Activated CD4-positive, alpha-beta T cell treated with anti-CD3 and anti-CD28 coated beads for 24 hours (primary cell): ENCODE measurements at places on chromosomes 6 and 20.
A peak's percentile ranks its signal among the peaks of the same experiment; 100 is the strongest.

DNA sequence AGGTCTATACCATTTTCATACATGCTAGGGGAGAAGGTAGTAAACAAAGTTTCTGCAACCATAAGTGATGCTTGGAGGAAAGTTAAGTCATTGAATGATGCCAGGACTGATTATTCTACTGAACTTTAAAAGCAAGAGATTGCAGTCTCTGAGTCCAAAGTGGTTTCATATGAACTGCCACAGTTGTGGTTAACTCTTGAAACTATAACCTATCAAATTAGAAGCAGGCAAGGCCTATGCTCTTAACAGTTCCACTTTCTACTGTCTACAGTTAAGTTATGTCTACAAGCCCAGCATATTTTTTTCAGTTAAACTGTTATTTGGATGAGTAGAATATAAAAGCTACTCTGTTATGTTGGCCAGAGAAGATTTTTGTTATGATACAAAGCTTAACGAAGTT is 326.5 kb upstream of the RUNX2 start:
- no peak for DNase-seq

GRCh38 chr6:163146036-163146435 is 268.5 kb upstream of the QKI start:
- DNase-seq = no peak

- DNase-seq = no peak
Observed at GRCh38 chr6:128172081-128172480, 271.2 kb upstream of the THEMIS start.

GRCh38 chr20:45432294-45432693 is 16.4 kb downstream of the PIGT start:
- DNase-seq = no peak

DNA sequence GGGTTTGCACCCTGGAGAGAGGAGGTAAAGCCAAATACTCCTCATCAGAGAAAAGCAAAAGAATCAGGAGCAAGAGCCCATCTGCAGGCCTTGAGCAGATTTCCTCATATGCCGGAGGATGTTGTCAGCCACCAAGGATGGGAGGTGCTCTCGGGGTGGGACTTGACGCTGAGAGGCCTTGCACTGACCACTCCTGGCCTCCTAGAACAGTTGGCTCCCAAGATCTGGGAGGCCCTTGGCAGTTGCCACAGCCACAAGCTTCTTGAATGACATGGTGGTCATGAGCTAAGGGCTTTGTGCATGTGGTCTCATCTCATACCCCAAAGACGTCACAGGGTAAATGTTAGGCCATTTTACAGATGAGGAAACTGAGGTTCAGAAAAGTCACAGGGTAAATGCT is 75.2 kb upstream of the PMEPA1 start:
- no peak for DNase-seq

- DNase-seq = no peak
Observed at GRCh38 chr6:884570-884969, 191.6 kb upstream of the EXOC2 start.

DNA sequence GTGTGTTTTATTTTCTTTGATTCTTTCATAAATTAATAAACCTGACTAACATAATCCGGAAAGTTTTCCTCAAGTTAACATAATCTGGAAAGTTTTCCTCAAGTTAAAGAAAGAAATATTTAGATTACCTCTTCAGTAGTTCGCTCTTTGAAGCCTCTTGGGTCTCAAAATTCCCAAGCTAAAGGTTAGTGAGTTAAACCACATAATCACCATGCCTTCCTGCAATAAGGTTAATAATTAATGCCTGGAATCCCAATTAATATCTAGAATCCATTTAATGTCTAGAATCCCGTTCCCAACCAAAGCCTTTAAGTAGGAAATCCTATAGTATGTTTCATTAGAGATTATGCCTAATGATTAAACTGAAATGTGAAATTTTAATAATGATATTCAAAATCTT is 12.9 kb downstream of the DCDC2 start:
- DNase-seq = no peak

GRCh38 chr6:24658573-24659560 is 7.8 kb downstream of the TDP2 start:
- DNase-seq = no peak

GRCh38 chr6:37085198-37085597 is 79.7 kb downstream of the FGD2 start:
- no peak for DNase-seq

- no peak for DNase-seq
Observed at GRCh38 chr20:37745553-37745952, 51.7 kb downstream of the CTNNBL1 start.

- no peak for DNase-seq
Observed at GRCh38 chr20:59765599-59766177, 161.3 kb downstream of the PHACTR3 start.

GRCh38 chr6:163180874-163181541 is 233.5 kb upstream of the QKI start:
- DNase-seq = no peak

DNA sequence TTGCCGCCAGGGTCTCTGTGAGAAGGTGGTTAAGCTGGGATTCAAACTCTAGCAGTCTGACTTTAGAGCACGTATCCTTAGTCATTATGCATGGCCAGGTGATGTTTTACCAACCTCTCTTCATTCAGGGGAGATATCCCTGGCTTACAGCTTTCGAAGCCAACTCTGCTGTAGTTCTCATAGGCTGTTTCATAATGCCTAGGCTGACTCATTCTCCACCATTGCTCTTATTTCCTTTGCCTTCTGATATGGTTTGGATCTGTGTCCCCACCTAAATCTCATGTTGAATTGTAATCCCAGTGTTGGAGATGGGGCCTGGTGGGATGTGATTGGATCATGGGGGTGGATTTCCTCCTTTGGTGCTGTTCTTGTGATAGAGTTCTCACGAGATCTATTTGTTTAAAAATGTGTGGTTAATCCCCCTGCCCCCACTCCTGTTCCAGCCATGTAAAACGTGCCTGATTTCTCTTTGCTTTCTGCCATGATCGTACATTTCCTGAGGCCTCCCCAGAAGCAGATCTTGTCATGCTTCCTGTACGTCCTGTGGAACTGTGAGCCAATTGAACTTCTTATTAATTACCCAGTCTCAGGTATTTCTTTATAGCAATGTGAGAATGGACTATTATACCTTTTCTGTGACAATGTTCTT is 94.6 kb upstream of the MAN1A1 start:
- DNase-seq = no peak

GRCh38 chr6:113758214-113758613 is 98.9 kb upstream of the MARCKS start:
- DNase-seq = no peak

DNA sequence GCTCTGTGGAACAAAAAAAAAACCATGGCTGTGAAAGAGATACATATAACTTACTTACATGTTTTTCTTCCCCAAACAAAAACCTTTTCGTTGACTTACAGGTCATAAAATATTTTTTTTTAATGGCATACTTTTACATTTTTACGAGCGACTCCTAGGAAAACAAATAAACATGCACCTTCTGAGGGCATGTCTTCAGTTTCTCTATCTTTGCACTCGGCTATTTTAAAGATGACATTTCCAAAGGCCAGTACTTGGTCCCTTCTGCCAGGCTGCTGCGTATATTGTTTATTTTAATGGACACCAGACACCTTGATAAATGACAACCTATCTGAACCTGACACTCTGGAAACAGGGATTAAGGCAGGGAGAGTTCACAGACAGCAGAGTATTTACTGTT is 49.4 kb downstream of the PIGU start:
- no peak for DNase-seq

DNA sequence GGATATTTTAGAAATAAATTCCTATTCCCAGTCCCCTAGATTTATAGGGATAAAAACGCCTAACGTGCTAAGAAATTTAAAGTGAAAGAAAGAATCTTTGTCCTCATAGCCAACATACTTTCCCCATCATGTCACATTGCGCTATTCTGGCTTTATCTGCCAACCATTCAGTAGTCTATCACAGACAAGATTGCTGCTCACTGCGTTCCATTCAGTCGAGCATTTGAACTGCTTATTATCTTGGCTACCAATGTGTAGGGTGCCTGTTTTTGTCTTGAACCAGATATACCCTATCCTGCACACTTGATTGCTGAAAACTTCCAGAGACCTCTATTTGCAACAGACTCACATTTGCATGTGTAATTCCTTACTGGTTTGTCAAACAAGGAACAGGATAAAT is 751.5 kb downstream of the EPHA7 start:
- no peak for DNase-seq

DNA sequence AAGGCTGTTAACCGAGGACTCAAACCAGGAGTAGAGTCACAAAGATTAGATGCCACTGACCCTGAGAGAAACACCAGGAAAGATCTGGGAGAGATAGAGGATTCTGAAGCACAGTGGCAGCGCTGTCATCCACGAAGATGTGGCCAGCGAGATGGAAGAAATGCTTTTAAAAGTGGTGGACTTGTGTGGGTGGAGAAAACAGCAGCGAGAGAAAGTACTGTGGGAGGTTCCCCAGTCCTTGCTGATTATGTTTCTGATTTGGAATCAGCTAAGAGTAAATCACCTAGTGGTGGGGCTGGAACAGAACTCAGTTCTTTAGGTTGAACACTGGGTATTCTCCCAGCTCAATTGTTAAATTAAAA is 435 bp upstream of the ZNF322 start:
- no peak for DNase-seq

GRCh38 chr6:20008131-20008530 is 171.0 kb downstream of the ID4 start:
- DNase-seq = no peak

DNA sequence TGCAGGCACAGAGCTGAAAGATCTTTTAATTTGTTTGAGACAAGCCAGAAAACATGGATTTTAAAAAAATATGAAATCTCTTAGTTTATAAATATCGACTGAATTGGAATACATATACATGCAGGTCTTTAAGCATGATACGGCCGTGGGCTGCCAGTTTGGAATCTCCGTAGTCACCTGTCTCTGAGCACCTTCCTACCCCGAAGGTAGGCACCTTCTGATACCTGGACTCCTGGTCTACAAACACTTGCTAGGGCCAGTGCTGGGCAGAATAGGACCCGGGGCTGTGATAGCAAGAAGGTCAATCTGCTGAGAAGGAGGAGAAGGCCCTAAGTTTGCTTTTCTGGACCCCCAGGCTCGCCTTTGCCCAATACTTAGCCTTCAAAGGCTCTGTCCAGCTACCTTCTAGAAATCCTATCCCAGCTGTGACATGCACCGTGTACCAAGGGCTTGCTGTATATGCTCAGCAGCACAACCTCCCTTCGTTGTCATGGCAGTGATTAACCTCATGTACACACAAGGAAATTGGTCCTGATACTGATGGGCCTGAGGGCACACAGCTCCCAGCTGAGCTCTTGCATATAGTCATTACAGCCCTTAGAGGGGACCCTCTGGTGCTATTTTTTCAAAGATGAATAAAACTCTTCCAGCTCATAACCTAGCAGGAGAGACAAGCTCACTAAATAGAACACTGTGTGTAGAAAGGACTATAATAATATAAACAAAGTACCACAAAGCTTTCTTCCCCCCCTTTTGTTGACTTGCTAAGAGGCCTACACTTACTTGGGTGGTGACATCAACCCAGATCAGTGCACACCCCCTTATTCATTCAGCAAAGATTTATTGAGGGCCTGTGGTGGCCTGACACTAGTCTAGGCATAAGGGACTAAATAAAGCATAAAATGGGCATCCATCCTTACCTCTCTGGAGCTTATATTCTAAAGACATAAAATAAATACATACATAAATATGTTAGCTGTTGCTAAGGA is 17.7 kb downstream of the SNPH start:
- DNase-seq = no peak

GRCh38 chr20:57263801-57264792 is 2.3 kb downstream of the BMP7 start:
- DNase-seq = peak; percentile 18

GRCh38 chr6:149888659-149889058 is 9.3 kb downstream of the RAET1E start:
- DNase-seq = no peak

- no peak for DNase-seq
Observed at GRCh38 chr20:49030954-49031619, 15.0 kb upstream of the CSE1L start.

- DNase-seq = no peak
Observed at GRCh38 chr6:107102414-107102805, 12.9 kb downstream of the BEND3 start.

- no peak for DNase-seq
Observed at GRCh38 chr20:30949761-30950160, 307.7 kb upstream of the DEFB115 start.

DNA sequence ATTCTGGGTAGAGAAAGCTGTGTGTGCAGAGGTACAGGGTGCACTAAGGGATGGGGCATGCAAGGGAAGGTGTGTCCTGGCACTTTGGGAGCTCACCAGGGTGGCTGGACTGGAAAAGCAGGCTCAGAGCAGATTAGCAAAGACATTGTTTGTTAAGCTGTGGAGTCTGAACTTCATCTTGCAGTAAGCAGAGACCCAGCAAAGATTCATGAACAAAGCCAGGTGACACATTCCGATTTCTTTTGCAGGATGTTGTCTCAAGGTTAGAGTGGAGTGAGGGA is 28.8 kb downstream of the DUSP22 start:
- no peak for DNase-seq

DNA sequence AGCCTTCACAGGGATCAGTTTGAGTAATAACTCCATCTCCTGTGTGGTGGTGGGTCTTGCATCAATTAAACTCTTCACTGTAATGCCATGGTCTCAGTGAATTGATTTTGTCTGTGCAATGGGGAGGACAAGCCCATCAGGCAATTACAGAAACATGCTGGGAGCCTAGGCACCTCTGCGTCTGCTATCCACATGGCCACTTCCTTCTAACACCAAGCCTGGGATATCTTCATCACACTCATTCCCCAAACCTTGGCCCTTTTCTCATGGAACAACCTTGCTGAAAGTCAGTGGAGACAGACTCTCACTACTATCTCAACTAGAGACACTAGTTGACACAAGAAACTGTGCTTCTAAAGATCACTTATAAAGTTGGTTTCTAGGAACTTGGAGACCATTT is 210.1 kb upstream of the SHLD1 start:
- DNase-seq = no peak

DNA sequence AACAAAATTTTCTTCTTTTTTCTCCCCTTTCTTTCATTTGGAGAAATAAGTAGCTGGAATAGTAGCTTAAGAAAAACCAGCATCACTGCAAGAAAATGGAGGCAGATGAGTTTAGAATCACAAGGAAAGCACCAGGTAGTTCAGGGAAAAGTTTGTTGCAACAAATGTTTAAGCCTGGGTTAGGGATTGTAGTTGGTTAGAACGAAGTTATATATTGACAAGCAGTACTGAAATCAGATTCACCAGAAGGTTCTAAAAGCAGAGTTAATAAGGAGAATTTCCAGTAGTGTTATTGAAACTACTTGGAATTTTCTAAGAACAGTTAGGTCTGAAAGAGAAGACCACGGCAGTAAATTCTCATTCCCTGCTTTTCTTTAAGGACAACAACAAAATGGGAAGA is 70.2 kb downstream of the BMP2 start:
- DNase-seq = no peak
